ENCODE measurements at places on chromosomes 1 and 21.
A peak's percentile ranks its signal among the peaks of the same experiment; 100 is the strongest.

DNA sequence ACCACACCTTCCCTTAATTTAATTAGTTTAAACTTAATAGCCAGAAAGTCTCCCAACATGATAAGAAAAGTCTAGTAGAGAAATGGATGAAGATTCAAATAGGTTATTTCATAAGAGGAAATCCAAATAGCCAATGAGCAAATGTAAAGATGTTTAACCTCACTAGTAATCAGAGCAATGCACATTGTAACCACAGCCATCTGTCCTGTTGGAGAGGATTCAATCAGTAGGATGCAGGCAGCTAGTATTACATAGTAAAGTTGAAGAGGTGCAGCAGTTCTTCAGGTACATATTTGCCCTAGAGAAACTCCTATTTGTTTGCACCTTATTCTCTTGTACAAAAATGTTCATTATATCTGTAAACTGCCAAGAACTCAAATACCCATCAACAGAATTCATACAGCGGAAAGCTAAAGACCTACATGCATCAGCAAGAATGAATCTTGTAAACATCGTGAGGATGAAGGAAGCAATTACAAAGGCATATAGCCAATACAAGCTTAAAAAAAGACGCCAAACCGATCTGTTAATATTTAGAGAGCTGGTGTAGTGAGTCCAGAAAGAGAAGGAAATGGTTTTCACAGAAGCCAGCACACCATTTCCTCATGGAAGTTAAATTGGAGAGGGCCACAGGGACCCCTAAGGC is 27.9 kb downstream of the DIP2A start:
- no peak for DNase-seq

DNA sequence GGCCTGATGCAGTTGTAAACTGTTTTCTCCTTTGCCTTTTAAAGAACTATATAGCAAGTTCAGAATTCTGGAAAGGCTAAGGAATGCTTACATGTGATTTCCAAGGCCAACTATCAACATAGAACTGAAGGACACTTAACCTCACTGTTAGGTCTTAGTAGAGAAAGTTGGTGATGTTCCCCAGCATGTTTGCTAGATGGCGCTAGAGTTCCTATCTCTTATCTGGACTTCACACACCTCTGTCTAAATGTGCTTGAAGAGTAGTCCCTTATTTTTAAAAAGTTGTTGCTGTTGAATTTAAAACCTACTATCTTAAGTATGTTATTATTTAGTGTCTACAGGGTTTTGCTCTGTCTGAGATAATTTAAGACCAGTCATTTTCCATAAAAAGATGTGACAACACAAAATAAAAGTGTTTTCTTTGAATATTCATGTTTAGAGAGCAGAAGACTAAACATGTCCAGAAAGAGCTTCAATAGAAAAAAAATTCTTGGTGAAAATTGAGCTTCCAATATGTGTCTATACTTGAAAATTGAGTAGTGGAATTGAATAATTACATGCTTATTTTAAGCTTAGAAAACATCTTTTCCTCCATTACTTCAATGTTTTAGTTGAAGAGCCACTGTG is 237.3 kb downstream of the S1PR1 start:
- no peak for DNase-seq

DNA sequence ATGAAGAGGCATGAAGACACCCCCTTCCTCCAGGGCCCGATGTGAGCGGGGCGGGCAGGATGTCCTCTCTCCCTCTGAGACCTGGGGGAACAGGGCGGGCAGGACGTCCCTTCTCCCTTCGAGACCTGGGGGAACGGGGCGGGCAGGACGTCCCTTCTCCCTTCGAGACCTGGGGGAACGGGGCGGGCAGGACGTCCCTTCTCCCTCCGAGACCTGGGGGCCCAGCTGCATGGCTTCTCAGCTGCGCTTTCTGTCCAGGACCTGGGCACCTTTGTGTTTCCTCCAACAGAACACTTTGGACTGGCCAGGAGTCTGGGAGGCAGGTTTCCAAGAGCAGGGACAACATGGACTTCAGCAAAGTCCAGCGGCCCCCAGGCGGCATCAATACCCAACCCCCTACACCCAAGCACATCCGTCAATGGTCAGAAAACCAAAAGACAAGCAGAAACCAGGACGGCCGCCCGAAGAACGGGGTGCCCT is 30.8 kb upstream of the ADARB1 start:
- no peak for DNase-seq

- no peak for DNase-seq
Observed at GRCh38 chr1:165344736-165345135, 11.8 kb downstream of the LMX1A start.

DNA sequence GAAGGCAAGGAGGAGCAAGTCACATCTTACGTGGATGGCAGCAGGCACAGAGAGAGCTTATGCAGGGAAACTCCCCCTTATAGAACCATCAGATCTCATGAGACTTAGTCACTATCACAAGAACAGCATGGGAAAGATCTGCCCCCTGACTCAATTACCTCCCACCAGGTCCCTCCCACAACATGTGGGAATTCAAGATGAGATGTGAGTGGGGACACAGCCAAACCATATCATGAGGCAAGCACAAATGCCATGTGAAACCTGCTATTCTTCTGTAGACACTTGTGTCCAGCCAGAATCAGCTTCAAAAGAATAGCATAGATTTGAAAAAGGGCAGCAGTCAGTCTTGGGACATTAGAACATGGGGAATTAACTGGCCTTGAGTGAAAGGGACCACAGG is 32.2 kb upstream of the UBE2U start:
- DNase-seq = no peak

- no peak for DNase-seq
Observed at GRCh38 chr21:29261555-29262540, 36.9 kb upstream of the BACH1 start.

GRCh38 chr1:115356356-115356755 is 18.3 kb upstream of the NGF start:
- no peak for DNase-seq

DNA sequence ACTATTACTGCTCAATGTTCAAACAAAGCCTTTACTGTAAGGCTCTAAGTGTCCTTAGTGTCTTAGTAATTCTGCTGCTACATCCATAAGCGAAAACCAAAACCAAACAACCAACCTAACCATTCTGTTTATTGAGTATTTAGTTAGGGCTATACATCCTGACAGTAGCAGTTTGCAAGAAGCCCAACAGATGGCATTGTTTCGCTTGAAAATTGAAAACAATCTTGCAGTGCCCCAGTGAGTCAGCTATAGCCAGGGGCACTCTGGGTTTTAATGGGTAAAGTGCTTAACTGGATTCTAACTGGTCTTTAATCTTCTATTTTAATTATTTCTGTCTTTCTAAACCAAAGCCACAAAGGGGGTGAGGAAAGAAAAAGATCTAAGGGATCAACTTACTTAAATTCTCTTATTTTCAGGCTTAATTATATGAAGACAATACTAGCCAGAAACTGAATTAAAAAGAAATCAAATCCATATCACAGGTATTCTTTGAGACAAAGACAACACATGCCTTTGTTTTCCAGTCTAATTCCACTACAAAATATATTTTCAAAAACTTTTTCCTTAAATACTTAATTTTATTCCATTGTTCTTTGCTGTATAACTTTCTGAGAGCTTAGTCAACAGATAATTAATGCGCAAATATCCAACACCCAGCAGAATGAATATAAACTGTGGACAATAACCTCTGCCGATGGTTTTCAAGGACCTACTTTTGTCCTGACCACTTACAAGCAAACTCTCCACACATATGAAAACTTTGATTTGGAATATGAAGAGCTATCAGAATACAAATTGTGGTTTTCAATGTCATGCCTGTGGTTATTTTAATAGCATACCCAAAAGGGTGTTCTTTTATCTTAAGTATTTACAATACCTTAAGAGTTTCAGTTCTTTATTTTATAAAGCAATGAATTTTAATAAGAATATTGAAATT is 15.2 kb downstream of the POGZ start:
- peak; percentile 50 for DNase-seq

GRCh38 chr1:39387452-39387851 is 104.0 kb upstream of the BMP8A start:
- no peak for DNase-seq

GRCh38 chr1:239995281-239995680 is 96.4 kb upstream of the FMN2 start:
- no peak for DNase-seq

DNA sequence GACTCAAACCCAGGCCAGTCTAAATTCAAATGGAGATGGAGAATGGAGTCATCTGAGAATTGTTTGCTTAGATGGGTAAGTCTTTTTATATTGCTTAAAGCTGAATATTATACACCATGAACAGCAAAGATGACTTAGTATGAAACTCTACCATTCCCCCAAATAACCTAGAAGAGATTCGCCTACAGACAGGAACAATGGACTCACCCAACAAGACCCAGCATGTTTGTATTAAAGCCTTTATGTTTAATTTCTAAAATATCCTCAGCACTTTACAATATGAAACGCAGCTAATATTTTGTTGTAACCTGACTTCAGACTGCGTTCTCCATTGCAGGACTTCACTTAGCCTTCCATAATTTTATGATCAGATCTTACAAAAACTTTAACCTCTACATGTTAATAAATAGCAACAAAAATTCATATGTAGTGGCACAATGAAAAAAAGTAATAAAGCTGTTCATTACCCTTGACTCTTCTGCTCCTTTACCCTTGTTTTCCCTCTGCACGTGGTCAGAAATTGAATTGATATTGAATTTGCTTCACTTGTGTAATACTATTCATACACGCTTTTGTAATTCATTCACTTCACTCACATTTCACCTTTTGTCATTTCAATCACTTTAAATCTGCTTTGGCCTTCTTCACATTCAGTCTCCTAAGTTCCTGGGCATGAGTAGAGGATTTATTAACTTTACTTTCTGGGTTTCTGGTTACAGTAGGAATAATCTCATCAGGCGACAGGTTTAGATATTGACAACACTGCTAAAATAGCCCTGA is 177.3 kb upstream of the PTBP2 start:
- no peak for DNase-seq

DNA sequence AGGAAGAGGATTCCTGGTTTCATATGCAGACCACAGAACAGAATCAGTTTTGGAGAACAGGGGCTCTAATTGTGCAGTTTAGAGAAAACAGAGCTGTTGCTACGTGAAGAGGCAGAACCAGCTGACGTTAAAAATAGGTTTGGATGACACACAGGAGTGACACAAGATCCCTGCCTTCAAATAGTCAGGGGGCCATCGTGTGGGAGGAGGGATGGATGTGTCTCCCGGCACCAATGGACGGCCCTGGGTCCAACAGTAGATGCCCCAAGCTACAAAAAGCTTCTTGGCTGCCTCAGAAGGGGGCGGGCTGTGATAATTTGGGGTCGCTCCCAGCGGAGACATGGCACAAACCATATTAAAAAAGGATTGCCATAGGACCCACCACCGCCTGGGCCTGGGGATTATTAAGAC is 87.8 kb downstream of the MRPL37 start:
- no peak for DNase-seq

DNA sequence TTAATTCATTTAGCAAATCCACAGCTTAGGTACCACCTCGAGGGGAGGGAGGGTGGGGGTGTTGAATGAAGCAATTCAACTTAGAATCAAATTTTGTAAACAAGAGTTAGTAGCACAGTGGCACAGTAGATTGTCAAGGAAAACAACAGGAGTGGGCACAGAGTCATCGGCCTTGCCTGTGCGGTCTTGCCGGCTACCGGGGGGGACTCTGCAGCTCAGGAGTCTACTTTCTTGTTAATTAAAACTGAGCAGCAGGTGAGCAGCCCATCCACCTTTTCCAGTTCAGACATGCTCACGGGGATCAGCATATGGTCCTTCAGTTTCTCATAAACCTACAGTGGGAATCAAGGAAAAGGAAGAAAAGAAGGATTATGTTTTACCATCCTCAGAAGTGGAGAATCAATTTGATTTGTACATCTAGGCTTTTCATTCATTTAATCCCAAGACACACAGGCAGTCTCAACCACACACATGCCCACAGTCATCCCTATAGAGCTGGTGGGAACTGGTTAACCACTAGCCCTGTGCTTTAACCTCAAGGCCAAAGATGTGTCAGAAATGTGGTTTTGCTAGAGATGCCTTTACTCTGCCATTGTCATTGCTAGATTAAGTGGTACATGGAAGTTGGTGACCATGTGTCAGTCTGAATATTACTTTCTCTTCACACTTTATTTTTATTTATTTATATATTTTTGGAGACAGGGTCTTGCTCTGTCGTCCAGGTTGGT is 45.0 kb upstream of the BCL10 start:
- DNase-seq = no peak

DNA sequence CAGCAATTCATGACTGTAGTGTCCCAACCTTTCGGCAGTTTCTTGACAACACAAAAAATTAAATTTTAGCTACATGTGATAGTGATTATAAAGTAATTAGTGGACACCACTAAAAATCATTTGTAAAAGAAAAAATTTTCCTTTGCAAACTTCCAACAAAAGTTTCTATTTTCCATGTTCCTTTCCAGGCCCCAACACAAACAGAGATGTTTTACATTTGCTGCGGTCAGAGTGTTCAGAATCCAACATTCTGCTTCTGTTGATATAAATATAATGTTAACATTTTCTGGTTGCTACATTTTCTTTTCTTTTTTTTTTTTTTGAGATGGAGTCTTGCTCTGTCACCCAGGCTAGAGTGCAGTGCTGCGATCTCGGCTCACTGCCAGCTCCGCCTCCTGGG is 54.9 kb upstream of the WLS start:
- DNase-seq = no peak

DNA sequence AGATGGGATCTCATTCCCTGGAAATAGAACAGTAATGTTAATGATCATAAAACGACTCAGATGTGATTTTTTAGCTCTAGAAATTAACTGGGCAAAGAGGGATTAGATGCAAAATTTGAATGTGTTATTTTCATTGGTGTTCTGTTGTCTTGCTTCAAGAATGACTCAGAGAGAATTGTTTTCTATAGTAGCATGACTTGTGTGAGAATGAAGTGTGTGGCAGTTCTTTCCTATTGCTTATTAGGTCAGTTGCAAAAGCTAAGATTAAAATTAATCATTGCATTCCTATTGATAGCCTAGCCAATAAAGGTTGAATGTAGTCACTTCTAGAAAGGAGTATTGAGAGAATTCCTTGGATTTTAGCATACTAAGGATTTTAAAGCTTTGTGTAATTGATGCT is 22.9 kb downstream of the SPEN start:
- DNase-seq = no peak

DNA sequence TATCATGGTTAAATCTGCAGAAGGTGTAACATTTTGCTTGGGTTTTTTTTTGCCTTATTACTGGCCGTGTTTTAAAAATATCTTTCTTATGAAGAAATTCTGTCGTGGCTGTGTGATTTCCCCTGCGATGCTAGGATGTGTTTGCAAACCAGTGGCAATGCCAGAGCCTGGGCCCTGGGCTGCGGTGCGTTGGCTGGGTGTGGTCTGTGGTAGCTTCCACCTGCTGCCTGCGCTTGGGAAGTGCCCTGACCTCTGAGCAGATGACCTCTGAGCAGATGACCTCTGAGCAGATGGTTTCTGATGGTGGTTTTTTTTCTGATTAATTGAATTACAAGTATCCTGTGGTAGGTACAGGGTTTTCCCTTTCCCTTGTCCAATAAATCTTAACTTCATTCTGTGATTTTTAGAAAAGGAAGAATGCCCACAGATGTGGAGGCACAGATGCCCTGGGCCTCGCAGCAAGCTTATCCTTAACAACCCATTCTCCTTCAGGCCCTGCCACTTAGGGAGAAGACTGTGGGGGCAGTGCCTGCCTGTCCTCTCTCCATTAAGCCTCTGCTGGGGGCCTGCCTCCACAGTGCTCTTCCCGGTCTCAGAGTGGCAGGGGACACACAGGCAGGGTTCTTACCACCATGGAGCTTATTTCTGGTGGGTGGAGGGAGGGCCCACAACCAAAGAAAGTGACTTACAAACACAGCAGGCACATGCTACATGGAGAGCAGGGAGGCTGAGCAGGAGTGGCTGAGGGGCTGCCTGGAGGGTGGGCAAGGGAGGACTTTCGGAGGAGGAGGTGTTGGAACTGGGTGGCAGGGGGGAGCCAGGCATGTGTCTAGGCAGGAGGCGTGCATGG is 81.7 kb downstream of the PCBP3 start:
- DNase-seq = no peak
